ENCODE measurements at places on chromosomes 13 and 19.

GRCh38 chr13:75073786-75074185, 408.2 kb downstream of the TBC1D4 start:
- DNase-seq = no peak

DNA sequence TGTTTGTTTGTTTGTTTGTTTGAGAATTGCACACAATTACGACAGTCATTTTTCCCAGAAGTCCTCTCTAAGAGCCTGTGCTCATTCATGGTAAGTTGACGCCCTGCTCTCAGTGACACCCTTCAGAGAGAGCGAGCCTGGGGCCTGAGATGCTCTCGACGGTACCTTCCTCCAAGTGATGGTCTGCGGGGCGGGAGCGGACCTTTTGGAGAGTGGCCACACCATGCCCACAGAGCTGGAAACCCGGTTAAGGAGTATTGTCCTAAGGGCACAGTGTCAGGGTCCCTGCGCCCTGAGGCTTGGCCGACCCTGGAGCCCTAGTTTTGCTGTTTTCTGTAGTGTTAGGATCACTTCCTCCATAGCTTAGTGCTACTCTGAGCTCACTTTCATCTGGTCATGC, 3.6 kb downstream of the POP4 start:
- DNase-seq = no peak

- no peak for DNase-seq
Observed at GRCh38 chr13:39874331-39875053, 219.0 kb downstream of the COG6 start.

GRCh38 chr13:103104340-103104739, 38.1 kb upstream of the SLC10A2 start:
- no peak for DNase-seq

GRCh38 chr13:66076417-66076816, 1153.7 kb downstream of the PCDH9 start:
- DNase-seq = no peak

DNA sequence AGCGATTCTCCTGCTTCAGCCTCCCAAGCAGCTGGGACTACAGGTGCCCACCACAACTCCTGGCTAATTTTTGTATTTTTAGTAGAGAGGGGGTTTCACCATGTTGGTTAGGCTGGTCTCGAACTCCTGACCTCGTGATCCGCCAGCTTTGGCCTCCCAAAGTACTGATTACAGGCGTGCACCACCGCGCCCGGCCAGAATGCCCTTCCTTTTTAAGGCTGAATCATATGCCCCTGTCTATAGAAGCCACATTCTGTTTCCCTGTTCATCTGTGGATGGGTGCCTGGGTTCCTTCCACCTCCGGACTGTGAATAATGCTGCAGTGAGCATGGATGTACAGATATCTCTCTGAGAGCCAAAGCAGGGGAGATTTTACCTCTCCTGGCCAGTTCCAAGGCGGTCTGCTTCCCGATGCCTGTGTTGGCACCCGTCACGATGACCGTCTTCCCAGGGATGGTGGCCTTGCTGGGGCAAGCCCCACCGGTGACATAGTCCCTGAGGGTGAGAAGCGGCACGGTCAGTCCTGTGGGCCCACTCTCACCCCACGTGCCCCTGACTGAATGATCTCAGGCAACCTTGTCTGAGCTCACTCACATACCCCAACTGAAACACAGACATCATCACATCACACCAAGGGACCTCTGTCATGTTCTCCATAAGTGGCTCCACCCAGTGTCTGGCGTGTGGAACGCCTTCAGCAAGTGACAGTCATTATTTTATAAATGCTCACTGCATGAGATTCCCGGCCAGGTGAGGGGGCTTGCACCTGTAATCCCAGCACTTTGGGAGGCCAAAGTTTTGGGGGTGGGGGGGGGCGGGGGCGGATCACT, 4.0 kb downstream of the RDH13 start:
- DNase-seq = no peak

GRCh38 chr19:7799640-7800355, 30.2 kb upstream of the EVI5L start:
- peak; percentile 48 for DNase-seq

DNA sequence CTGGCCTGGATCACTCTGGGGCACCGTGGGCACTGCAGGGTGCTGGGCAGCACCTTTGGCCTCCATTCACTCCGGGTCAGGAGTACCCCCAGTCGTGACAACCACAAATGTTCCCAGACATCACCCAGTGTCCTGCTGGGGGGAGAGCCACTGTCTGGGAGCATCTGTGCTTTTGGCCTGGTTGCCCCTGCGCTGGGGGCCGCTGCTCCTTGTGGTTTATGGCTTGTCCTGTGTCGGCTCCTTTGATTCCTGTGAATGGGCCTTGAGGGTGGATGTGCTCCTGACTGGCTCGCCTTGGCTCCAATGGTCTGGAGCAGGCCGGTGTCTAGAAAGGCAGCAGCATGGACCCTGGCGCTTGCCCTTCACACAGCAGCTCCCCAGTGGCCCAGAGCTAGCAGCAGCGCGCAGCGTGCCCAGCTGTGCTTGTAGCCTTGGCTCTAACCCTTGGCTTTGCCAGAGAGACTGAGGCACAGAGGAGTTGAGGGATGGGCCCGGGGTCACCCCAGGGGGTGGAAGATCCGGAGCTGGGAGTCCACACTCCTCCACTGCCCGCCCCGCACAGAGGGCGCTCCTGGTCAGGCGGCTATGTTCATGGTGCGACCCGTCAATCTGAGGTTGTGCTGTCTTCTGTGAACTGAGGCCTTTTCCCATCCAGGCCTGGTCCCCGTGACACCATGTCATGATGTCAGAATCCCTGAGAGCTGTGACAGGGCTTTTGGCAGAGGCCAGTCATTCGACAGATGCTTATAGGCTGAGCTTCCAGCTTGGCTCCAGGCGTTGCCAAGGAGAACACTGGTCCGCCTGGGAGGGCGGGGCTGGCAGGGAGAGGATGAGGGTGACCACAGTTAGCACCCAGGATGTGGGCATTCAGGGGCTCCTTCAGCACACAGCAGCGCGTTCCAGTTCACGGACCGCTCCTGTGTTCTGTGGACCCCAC, 4.1 kb downstream of the DAZAP1 start:
- no peak for DNase-seq

- no peak for DNase-seq
Observed at GRCh38 chr19:17753976-17754375, 2.7 kb downstream of the FCHO1 start.

DNA sequence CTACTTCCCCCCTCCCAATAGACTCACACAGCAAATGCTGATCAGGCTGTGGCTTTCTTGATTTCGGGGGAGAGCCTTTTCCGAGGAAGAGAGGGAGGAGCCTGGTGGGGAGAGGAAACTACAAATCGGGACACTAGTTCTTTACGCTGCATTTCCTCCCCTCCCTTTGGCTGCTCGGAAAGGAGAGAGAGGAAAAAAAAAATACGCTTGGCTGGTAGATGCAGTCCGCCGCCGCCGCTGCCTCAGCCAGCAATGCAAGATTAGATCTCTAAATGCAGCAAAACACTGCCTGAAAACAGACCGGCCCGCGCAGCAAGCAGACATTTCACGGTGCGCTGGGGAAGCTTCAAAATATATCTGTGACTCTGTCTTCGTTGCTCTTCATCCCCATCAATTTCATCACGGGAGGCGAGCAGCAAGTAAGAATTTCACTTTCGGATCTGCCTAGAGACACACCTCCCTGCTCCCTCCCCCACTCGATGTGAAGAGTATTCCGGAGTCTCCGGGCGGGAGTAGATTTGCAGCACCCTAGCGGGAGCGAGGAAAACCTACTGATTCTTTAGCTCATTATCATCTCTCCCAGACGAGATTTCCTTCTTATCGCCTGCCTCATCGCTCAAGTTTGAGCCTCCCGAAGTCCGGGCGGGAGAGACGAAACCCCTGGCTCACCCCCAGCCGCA, at the start of gene PCDH17:
Gene PCDH17 (plus strand): TSS at position 149 of the 680 bp plus-strand sequence. CDS start 803 bp downstream, outside the sequence.
- DNase-seq = no peak

- DNase-seq = no peak
Observed at GRCh38 chr19:2047449-2048103, 3.5 kb downstream of the MKNK2 start.

GRCh38 chr13:49146950-49147355, 73.2 kb upstream of the MLNR start:
- no peak for DNase-seq

DNA sequence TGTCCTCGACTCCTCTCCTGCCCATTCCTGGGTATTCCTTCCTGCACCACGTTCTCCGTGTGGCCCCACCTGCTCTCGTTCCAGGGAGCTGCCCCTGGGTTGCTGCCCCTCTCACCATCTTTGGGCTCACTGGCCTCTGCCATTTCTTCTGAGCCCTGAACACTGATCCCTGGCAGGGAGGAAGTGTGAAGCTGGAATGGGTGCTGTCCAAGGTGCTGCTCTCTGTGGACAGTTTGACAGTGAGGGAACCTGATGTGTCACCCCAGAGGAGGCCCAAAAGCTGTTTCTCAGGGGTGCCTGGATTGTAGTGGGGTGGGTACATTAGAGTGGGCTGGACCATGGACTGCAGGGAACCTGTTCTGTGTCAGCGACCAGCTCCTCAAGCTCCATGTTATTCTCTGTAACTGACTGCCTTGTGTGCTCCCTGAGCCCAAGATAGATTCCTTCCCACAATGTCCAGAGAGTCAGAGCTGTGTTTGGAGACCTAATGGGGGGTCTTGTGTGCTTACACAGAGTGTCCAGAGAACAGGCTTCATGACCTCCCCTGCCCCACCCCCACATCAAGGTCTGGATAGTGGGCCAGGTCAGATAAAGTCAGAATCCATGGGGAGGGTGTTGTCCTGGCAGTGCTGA, 7.2 kb upstream of the CEACAM8 start:
- no peak for DNase-seq

- DNase-seq = no peak
Observed at GRCh38 chr13:39433651-39434050, 169.3 kb downstream of the LHFPL6 start.

GRCh38 chr19:53131727-53132126, 983 bp downstream of the ZNF415 start:
- no peak for DNase-seq

DNA sequence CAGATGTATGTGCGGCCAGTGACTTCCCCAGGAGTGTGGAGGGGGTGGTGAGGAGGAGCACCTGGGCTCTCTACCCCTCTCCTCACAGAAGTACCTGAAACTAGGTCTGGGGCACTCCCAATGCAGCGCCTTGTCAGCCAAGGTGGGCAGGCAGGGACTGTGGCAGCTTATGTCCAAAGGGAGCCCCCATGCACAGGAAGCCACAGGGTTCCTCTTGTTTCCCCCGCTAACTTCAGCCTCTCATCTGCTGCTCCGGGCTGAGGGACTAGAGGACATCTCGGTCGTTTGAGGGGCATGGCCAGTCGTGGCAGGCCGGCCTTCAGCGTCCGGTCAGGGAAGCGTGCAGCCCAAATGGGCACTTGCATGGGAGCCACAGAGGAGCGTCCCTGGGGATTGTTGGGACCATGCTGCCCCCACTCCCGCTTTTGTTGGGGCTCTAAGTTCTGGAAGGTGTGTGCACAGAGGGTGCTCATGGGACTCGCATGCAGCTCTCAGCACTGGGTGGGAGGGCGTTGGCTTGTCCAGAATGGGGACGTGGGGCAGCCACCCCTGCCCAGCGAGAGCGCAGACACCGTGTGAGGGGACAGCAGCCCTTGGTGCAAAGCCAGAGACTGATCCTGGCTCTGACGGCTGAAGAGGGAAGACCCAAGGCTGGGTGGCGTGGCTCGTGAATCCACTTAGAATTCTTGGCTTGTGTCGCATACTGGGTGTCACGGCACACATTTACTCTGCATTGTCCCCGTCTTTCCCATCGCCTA, 16.6 kb upstream of the NPAS1 start:
- DNase-seq = no peak

DNA sequence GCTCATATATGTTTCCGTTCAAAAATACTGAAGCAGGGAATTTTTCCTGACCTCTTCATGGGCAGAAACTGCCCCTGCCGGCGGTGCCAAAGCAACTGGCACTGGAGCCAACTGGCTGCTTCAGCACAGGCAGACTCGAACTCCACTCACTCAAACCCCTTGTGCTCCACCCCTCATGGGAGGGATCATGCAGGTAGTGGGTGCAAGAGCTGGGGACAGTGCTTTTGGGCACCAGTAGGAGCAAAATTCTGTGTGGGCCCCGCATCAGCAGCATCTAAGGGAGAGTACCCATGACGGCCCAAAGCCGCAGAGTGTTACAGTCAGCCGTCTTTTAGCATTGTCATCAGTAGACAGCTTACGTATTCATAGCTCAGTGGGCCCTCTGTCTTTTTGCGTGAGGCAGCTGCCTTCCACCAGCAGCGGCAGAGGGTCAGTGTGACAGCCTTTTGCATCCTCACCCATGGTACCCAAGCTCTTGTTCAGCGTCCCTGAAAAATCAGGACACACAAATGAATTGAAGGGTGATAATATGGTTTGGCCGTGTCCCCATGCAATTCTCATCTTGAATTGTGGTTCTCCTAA, 393.8 kb downstream of the SLITRK6 start:
- DNase-seq = no peak

GRCh38 chr19:7542556-7543348, 7.2 kb downstream of the PNPLA6 start:
- no peak for DNase-seq

DNA sequence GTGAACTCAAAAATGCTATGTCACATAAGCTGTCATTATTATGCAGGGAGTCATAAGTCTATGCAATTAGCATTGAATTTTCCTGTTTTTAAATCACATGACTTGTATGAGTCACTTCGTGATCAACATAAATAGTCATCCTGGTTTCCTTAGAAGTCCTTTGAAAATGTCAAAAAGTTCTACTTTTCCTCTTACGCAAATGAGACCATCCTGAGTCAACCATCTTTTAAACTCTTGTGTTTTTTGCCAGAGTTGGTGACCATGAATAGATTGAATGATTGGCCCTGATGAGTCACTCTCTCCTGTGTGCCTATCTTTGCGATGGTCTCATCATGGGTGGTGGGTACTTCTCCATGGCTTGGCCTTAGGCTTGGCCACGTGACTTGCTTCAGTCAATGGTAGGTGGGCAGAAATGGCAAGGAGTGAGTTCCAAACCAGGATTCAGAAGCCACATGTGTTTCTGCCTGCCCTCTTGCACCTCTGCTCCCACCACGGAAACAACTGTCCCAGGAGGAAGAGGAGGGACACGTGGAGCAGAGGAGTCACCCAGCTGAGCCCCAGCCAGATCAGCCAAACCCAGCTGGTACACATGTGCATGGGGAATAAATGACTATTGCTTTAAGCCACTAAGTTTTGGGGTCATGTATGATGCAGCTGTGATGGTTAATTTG, 123.5 kb upstream of the CACNA1A start:
- no peak for DNase-seq

GRCh38 chr13:50124536-50125303, 109.5 kb downstream of the KCNRG start:
- peak; percentile 95 for DNase-seq

DNA sequence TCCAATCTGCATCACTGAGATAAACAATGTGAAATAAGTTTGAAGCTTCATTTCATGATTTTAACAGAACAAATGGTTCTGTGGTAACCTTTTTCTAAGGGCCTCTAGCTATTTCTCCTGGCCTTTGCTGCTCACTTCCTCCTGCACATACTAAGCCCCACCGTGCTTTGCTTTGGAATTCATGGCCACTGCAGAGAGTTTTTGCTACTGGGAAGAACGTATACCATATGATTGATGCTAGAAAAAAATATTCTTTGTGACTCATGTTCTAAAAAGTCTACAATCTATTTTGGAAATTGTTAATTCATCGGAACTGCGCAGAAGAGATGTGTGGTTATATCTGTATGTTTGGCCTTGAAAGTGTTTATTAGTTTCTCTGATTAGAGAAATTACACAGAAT, 747.3 kb downstream of the PCDH9 start:
- no peak for DNase-seq

All from stimulated activated CD8-positive, alpha-beta memory T cell treated with anti-CD3 and anti-CD28 coated beads, Interleukin-15, amount 100 ng/mL, for 1 hour (primary cell).